ENCODE measurements at places on chromosomes 6 and 20.

GRCh38 chr6:159325476-159325875, 156.3 kb downstream of the FNDC1 start:
- DNase-seq, result no peak

DNA sequence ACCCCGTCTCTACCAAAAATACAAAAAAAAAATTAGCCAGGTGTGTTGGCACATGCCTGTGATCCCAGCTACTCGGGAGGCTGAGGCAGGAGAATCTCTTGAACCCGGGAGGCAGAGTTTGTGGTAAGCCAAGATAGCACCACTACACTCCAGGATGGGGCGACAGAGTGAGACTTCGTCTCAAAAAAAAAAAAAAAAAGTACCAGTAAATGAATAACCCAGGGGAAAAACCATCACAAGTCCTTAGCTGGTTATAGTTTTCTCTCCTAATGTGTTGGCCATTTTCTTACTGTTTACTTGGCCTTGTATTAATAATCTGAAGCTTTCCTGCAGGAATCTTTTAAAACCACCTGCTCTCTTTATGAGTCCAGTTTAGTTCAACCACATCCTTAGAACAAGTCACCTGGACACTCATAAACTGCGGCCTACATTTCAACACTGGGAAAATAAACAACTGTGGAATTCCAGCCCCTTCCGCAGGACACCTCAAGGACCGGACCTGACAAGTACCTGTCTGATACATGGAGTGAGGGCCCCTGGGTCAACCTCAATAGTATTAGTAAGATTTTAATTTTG, 102.6 kb downstream of the ATP9A start:
- no peak for DNase-seq

DNA sequence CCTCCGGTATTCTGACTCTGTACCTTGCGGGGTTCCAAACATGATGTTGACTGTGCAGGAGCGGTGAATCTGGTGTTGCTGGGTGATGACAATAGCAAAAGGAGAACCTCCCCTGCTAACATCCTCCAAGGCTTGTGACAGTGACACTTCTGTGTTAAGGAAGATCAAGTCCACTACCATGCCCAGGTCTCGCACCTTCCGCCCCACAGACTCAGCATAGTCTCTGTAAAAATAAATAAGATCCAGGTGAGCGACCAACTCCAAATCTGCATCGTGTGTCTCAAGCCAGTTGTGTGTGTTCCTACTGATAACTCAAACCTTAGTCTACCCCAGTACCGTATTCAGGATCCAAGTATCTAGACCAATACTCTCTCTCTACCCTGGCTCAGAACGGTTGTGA, 24.8 kb downstream of the NCOA5 start:
- no peak for DNase-seq

DNA sequence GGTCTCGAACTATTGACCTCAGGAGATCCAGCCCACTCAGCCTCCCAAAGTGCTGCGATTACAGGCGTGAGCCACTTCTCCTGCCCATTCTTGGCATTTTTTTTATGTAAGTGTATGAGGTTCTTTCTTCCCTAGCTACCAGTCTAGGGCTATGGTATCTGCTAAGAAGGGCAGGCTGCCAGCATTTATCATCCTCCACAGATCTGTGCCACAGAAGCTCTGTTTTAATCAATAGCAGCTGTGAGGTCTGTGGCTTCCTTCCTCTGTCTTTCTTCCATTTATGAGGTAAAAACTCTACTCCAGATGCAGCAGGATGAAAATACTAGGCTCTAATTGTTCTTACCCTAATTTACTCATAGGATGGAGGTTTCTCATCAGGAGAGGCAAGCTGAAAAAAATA, 1382.4 kb upstream of the ADGRB3 start:
- DNase-seq, result no peak

- DNase-seq, result no peak
Measured at GRCh38 chr6:54778731-54779130, 67.8 kb upstream of the FAM83B start.

- DNase-seq, result no peak
Measured at GRCh38 chr20:30500829-30501440, 756.5 kb upstream of the DEFB115 start.

DNA sequence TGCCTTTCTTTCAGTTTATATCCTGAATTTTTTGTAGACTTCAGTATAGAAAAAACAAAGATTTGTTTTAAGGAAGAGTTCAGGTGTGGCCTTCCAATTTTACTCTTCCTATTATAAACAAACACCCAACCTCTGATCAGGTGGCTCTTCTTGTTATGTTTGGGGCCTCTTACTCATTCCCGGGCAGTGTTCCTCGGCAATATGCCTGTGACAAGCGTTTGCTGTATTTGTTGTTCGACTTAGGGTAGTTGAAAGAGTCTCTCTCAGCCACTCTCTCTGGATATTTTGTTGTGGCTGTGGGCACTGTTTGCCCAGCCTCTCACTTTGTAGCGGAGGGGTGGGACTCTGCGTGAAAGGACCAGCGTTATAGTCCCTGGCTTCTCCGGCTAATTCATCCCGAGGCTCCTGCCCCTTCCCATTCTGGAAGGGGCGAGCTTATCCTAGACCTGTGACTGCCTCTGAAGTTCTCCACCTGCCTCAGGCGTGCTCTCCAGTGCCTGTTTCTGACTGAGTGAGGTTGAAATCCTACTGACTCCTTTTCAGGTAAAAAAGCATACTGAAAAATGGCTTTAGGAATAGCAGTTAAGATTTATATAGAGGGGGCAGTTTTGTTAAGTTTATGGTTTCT, 97.4 kb downstream of the PLCB4 start:
- no peak for DNase-seq

GRCh38 chr6:148794797-148795196, 48.0 kb downstream of the UST start:
- no peak for DNase-seq

- no peak for DNase-seq
Measured at GRCh38 chr6:116387374-116387773, 16.6 kb downstream of the DSE start.

DNA sequence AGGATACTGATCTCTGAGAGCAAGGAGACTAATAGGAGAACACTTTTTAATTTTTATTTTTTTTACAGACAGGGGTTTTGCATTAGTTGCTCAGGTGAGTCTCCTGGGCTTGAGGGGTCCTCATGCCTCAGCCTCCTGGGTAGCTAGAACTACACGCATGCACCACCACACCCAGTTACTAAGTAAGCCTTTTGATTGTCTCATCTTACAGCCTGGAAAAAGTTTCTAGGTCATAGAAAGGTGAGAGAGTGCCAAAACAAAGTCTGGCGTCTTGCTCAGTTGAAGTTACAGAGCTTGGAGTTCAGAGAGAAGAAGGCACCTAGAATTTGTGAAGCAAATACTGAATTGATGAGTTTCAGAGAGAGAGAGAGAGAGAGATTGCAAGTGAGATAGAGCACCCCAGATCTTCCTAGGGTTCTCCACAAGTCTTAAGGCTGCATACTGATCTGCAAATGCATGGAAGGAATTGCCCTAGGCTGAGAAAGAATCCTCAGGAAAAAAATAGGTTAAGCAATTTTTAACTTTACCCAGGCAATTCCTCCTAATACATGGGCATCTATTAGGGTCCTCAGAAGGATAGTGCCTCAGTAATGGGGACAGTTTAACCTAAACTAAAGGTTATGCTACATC, 37.6 kb upstream of the PHIP start:
- no peak for DNase-seq

DNA sequence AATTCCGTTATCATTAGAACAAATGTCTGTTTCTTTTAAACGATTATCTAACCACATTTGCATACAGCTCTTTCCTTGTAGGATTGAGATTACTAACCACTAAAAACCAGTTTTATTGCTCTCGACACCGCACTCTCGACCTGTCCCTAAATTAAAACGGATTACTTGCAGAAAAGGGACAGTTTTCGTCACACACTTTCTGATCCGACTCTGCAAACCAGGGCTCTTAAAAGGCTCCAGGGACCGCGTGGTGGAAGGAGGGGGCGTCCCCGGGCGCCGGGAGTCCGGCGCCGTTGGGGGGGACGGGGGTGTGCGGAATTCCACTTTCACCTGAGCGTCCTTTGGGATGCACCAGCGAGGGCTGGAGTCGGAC, 731 bp downstream of the MAK start:
- DNase-seq, result no peak

DNA sequence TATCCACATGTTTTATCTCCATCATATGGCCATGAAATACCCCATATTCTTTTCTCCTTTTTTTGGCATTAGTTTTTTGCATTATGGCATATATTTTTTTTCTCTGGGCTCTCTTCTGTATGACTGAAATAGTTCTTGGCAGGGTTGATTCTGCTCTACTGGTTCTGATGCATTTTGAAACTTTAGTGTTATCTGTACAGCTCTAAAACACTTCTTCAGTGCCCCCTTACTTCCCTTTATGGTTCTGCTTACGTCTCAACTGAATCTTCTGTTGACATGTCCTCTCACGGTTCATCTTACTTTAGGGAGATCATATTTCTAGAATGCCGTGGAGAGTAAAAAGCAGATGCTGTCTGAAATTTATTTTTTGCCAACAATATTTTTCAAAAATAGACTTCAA, 23.2 kb upstream of the TXNDC5 start:
- no peak for DNase-seq

GRCh38 chr20:63027221-63027921, 20.6 kb upstream of the BHLHE23 start:
- no peak for DNase-seq

DNA sequence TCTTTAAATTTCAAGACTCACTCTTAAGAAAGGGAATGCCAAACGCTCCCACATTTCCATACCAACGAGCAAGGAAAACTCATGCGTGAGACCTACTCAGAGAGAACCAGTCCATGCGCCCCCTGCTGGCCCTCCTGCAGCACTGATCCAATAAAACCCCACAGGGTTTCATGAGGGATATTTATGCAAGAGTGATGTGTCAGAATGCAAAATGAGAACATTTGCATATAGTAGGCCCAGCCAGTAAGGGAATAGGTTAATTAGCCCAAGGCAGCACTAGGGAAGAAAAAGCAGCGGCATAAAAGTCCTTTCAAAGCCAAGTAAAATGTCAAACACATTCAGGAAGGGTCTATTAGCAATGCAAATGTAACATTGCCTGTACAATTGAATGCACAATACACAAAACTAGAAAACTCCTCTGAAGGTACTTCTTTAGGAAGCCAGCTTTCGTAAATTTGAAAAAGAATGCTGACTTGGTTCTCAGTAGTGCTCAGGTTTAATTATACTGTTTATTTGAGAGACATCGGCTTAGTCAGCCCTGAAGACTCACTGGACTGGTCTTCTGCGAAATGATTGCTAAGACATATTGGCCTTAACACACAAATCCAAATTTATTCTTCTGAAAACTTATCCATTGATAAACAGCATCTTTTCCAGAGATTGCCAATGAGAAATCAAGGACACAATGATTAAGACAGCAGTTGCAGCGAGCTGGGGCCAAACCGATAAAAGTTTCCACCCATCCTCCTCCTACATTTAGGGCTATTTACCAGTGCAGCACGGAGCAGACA, 93.2 kb downstream of the GMPR start:
- DNase-seq, result peak; percentile 44

DNA sequence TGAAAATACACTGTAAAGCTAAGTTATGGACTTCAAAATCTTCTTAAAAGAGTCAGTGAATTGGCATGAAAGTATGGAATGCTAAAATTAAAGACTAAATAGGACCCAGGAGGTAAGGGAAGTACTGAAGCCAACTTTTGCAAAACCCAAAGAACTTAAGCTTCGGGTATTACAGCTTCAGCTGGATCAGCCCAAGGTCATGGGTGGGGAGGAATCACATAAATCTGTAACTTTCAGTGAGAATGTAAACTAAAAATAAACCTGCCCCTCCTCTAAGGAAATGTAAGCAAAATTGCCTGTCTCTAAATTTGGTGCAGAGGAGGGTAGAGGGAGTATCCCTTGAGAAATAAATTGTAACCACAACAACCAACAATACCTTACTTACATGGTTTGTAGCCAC, 4.4 kb upstream of the MUC21 start:
- no peak for DNase-seq

All from activated naive CD4-positive, alpha-beta T cell (primary cell).